Right ventricle myocardium superior (tissue), 1 donor: ENCODE measurements at places on chromosomes 3 and 15. TPM values are rescaled to one million over a fixed set of nuclear protein-coding genes. Genes with fewer than 3 reads are reported as not detected.
A peak's percentile ranks its signal among the peaks of the same experiment; 100 is the strongest.

DNA sequence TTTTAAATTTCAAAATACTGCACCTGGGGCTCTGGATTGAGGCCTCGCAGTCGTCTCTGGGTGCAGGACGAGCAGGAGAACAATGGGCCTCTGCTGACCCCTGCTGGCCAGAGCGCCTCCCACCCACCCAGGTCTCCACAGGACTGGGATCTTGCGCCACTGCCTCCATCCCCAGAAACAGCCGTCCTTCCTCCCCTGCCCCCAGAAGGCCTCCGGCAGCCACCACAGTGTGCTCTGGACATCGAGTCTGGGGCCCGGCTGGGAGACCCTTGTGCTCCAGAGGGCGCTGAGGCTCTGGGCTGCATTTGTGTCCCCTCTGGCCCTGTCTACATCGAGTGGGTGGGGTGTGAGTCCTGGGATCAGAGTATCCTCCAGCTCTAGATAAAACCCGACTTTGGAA, 6.7 kb upstream of the ACSBG1 start:
- DNase-seq: peak; percentile 92

The SLC22A13 gene
- not detected for total RNA-seq

The PLXND1 gene
- 53.1 TPM for total RNA-seq

GRCh38 chr3:61855211-61855610, 293.8 kb downstream of the PTPRG start:
- no peak for DNase-seq

DNA sequence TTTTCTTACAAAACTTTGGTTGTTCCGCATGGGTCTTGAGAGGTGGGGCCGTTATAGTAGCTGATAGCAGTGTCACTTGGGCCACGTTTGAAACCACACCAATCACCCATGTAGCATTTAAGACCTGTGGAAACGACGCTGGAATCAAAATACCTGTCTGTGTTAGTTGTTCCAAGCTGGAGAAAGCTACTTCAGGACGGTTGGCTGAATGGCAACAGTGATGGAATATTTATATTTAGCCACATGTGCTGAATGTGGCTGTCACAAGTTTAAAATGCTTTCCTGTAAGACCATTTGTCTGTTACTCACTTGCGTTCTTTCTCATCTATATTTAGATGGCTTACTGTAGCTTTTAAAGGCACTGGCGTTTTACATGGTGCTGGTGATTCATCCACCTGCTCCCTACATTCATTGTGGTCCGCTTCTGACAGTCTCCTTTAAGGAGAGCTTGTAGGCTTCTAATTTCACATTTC, 1.4 kb downstream of the DNAJA4 start:
- no peak for DNase-seq

DNA sequence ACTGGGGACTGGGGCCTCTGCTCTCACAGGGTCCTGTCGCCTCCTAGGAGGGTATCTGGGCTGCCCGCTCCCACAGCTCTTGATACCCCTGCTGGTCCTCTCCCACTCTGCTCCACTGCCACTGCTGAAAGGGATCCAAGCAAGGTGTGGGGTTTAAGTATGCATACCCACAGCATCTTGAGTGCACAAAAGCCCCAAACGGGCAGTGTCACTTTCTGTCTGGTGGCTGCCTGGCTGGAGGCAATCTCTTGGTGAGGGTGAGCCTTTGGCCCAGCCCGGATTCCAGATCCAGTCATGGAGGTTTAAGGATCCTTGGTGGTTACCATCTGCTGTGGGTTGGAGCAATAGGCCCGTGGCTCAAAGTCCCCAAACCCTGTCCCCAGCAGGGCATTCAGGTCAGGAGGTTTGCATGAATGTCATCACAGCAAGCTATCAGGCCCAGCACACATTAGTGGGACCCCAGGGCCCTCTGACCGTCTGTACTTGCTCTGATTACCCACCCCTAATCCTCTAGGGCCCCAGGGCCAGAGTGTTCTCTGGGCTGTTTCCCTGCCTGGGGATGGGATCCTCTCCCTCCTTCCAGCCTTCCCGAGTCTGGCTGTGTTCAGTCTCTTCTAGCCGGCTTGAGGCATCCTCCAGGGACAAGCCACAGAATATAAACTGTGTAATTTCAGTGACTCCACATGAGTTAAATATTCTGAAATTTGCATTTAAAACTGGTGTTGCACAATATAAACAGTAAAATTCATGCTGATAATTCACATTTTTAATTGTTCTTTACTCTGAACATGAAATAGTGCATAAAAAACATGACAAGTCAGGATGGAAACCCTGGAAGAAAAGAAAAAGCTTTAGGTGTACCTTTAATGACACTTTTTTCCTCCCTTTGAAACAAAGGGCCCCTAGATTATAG, 4.9 kb upstream of the TJP1 start:
- no peak for DNase-seq

The FOXB1 gene
- total RNA-seq: not detected

DNA sequence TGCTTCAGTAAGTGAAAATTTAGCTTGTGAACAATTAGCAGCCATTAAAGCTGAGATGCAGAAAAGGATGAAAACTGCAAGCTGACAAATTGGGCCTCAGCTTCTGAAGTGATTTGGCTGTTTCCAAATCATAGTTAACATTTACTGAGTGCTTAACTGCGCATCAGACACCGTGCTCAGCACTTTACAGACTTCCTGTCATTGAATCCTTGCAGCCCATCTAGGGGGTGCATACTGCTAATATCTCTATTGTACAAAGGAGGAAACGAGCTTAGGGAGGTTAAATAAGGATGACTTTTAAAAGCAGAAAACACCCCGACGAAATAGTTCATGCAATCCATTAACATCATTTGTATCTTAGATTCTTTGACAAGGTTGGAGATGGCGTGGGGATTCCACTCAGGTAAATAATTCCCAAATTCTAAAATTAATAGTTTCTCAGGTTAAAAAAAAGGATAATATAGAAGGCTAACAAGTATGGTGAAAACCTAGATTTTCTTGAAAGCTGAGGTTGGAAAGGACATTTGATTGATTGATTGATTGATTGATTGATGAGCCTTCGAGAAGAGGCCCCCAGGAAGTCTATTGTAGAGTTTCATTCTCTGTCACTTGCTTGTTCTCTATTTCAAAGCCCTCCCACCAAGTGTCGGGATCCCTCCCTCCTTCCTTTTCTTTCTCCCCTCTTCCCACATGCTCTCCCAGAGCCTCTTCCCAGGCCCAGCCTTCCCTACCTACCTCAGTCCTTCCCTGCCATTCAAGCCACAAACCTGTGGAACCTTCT, 23.5 kb upstream of the EPHB3 start:
- no peak for DNase-seq

The PCOLCE2 gene
- 52.7 TPM for total RNA-seq

DNA sequence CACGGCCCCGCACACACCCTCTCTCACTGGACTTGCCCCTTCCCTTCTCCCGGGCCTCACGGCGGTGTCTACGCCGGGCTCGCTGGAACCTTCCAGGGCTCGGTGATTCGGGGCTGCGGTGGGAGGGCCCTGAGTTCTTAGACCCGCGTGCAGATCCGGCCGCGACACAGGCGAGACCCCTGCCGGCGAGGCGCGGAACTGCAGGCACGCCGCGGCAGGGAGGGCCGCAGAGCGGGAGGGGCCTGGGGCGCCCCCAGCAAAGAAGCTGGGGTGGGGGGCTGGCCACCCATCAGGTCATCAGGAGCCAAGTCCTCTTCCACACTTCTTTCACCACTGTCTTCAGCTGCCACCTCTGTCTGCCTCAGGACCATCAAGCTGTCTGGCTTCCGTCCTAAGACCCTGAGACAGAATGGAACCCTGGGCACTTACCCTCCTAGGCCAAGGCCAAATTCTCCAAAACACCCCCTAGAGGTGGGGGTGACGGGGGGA, 164.5 kb downstream of the XXYLT1 start:
- peak; percentile 84 for DNase-seq

DNA sequence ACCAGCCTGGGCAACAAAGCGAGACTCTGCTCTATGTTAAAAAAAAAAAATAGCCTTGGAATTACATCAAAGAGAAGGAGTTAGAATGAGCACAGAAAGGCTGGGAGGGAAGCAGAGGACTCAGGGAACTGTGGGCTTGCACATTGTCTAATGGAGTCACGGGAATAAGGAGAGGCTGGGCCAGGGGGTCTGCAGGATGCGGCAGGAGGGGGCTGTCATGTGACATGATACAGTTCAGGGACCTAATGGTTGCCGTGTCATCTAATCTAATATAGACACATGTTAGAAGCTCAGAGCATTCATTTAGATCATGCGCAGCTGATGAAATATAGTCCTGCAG, 32.5 kb downstream of the GRK7 start:
- DNase-seq: no peak

DNA sequence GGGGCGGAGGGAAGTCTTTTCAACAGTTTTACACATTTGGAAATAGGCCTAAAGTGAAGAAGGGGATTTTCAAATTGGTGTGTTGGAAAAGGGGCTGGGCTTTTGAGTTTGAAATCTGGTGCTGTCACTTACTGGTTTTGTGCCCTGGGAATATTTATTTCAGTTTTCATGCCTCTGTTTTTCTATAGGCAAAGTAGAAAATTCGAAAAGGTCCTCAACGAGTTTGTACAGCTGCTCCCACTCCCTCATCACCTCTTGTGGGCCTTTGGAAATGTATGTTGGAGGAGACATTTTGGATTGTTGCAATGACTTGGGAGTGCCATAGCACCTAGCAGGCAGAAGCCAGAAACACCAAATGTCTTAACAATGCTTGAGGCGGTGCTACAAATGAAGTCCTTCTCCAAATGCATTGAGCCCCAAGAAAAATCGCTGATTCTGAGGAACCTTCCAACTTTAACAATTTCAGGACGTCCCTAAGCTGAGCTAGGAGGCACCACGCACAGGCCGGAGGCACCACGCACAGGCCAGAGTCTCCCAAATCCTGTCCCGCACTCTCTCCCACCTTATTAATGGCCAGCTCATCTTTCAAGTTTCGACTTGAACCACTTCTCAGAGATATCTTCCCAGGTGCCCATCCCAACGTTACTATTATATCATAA, 639 bp upstream of the POLR2M start:
- no peak for DNase-seq

The OCA2 gene
- 0.16 TPM for total RNA-seq

The SNX22 gene
- total RNA-seq: 4.2 TPM

GRCh38 chr15:57496946-57497869, 94.5 kb upstream of the MYZAP start:
- DNase-seq: peak; percentile 47

GRCh38 chr3:124685481-124685880, 44.8 kb upstream of the UMPS start:
- no peak for DNase-seq

DNA sequence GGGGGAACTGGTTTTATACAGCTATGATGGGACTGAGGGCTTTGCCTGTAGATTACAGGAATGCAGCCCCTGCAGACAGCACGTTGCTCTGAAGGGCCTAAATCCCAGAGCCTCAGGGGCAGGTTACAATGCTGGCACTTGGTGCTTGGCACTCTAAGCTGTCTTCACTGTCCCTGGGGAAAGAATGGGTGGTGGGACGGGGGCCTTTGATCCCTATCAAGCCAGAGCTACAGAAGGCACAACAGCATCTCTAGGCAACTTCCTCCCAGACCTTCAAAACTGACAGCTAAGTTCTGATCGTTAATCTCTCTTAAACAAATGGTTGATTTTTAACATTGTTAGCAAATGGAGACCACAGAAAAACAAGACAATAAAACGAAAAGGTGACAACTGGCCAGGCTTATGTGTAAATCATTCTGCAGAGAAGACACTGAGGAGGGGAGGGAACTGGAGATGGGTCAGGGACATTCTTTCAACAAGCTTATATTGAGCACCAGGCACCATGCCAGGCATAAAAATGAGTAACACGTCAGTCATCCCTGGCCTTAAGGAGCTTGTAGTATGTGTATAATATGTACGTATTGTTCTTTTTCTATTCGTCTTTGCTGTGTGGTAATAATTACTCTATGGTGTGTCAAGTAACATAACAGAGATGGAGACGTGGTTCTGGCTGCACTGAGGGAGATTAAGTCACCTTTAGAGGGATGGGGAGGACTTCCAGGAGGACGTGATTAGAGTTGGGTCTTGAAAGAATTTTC, 49.1 kb downstream of the CA12 start:
- DNase-seq: no peak

- no peak for DNase-seq
Measured at GRCh38 chr15:74389241-74390048, 22.0 kb upstream of the CYP11A1 start.

DNA sequence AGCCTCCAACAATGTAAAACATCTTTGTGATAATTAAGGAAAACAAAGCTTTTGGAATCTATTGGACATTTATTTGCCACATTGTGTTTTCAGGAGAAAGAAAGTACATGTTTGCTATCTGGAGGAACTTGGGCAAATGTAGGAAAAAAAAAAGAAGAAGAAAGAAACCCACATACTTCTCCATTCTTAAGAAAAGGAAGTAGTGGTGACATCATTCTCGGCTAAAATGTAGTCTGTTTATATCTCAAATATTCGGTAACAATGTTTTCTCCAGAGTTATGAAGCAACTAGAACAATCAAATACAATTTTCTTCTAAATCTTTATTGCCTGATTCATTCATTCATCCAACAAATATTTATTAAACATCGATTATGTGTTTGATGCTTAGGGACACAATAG, 2.3 kb upstream of the TGFBR2 start:
- no peak for DNase-seq

The TPRG1 gene
- 2.7 TPM for total RNA-seq

GRCh38 chr15:78419367-78419766, 18.6 kb upstream of the IREB2 start:
- DNase-seq: no peak

The PLA2G4E gene
- not detected for total RNA-seq

DNA sequence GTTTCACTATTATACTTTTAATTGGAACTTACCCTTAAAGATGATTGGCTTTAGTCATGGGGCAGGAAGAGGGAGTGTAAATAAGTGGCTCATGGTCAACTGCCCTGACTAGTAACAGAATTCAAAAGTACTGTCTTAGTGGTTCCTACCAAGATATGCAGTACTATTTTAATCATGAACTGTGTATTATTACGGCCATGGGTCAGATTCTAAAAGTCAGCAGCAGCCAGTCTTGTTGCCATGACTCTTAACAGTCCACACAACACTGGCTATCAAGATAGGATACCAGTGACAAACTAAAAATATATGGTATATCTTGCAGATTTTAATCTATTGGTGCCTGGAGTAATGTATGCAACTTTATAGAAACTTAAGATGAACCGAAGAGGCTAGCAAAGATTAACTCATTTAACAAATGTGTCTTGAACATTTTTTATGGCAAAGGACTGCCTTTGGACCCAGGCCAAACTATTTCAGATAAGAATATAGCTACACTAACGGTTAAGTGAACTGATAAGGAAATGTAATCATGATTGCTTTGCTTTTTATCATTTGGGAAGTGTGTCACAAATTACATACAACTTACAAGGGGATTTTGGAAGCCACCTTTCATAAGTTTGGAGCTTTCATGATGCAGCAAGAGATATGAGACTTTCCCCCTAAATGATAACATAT, 163.7 kb downstream of the TCF12 start:
- no peak for DNase-seq
